ENCODE measurements at places on chromosomes 5 and 9.

DNA sequence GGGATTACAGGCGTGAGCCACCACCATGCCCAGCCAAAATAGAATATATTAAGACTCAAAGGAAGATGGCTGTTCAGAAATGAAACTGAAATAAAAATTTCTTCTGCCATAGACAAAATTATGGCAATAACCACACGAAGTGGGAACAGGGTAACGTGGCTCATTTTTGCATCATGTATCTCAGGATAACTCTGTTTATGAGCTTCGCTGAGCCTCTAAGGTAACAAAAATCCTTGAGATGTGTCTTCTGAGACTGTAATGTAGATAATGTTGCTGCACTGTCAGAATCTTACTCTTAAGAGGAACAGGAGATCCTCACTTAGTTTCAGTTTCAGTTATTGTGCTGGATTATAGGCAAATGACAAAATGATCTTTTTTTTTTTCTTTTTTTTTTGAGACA, 153.8 kb downstream of the GOLPH3 start:
- DNase-seq: no peak

DNA sequence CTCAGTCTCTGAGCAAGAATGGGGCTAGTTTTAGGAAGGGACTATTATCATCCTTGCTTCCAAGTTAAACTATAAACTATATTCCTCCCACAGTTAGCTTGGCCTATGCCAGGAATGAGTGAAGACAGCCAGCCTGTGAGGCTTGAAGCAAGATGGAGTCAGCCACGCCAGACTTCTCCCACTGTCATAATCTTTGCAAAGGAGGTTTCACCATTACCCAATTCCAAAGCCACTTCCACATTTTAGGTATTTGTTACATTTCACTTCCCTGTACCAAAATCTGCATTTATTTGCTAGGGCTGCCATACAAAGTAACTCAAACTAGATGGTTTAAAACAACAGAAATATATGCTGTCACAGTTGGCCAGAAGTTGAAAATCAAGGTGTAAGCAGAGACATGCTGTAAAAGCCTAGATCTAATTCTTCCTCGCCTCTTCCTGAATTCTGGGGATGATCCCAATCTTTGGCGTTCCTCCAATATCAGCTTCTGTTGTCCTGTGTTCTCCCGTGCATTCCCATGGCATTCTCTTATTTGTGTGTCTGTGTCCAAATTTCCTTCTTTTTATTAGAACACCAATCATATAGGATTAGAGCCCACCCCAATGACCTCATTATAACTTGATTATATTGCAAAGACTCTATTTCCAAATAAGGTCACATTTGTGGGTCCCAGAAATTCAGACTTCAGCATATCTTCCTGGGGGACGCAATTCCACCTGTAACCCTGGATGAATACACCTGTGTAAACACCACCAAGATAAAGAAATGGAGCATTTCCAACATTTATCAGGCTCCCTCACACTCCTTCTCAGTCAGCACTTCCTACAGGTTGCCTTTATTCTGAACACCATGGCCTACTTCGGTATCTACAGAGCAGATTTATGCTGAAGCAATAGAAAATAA, 126.8 kb downstream of the GCNT1 start:
- no peak for DNase-seq

DNA sequence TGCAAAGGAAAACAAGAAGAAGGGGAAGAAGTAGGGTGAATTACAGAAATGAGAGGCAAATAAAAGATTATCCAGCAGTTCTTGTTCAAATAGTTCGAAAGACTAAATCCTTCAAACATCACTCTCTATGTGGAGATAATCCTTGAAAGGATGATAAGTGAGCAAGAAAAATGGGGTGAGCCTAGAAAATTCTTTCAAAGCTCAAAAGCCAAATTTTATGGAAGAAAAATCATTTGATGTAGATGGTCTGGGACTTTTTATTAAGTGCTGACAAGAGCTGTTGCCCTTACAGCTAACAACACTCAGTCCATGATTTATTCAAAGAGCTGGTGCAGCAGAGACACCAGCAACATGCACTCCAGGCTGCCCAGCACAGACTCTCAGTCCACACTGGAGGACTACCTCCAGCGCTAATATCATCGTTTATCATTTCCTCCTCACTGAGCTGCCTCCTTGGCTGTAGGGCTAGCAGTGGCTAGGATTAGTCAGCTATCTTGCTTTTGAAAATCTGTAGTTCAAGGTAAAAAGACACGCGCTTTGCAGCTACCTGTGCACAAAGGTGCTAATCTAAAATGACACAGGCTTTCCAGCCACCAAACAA, 264.8 kb upstream of the KIF2A start:
- DNase-seq: no peak

DNA sequence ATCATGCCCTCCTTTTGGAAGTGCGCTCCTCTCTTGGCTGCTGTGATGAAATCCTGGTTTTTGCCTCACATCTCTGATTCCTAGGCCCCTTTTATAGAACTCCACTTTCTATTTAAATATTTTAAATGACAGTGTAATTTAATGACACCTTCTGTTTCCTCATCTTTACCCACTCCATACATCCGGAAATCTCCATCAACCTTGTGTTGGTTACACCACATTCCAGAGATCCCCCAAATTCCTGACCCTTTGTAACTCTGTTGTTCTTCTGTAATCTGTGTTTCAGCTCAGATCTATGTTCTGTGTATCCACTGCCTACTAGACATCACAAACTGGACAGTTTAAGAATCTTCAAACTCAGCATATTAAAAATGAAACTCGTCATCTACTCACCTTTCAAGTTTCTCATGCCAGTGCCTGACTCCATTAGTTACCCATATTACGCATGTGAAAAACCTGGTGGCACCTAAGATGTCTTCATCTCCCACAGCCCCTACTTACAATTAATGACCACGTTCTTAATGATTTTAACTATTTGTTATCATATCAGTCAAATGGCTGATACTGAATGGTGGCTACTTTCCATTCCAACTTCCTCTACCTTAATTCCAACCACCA, 25.1 kb downstream of the PARP8 start:
- no peak for DNase-seq

DNA sequence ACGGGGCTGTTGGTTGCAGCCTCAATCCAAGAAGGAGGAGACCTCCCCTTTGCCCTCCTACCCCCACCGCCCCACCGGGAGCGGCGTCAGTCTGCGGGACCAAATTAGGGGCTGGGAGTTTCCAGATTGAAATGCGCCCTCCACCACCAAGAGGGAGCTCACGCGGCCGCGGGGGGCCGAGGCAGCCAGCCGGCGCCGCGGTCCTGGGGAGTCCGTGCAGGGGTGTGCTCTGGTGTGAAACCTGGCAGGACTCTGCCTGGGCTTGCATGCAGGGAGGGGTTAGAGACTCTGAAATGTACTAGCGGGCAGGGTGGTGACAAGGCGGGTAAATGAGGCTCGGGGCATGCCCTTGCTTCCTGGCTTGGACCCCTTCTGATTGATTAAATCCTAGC, 989 bp upstream of the FBN2 start:
- no peak for DNase-seq

DNA sequence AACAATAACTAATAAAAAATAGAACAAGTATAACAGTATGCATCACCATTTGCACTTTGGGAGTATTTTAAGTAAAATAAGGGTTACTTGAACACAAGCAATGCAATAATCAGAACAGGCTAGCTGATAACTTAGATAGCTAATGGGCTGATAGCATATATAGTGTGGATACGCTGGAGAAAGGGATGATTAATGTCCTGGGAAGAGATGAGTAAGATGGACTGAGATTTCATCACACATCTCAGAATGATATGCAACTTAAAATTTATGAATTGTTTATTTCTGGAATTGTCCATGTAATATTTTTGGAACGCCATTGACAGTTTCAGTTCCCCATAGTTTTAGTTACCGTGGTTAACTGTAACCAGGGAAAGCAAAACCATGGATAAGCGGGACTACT, 173.6 kb downstream of the ISL1 start:
- no peak for DNase-seq

GRCh38 chr5:151382576-151382975, 35.2 kb upstream of the SLC36A2 start:
- no peak for DNase-seq

GRCh38 chr9:28967226-28967625, 1393.9 kb upstream of the C9orf72 start:
- no peak for DNase-seq

GRCh38 chr5:133317558-133317957, 265.7 kb downstream of the HSPA4 start:
- DNase-seq: no peak

- DNase-seq: no peak
These were observed 755.4 kb upstream of the CTNND2 start for GRCh38 chr5:12659686-12660085.

DNA sequence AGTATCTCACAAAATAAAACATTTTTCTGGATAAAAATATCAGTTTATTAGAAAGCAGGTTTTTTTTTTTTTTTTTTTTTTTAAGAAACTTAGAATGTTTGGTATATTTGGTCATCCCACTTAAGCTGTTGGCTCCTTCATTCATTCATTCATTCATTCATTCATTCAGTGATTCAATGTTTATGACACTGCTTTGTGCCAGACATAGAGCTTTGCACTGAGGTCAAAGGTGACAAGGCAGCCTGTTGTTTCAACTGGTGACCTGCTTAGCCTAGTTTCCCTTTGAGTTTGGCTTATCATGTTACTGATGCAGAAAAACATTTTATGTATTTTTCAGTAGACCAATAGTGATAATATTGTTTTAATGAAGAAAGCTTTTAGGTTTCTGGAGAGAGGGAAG, 23.5 kb downstream of the CPEB4 start:
- no peak for DNase-seq

GRCh38 chr9:1532171-1532570, 482.0 kb downstream of the DMRT2 start:
- DNase-seq: no peak

DNA sequence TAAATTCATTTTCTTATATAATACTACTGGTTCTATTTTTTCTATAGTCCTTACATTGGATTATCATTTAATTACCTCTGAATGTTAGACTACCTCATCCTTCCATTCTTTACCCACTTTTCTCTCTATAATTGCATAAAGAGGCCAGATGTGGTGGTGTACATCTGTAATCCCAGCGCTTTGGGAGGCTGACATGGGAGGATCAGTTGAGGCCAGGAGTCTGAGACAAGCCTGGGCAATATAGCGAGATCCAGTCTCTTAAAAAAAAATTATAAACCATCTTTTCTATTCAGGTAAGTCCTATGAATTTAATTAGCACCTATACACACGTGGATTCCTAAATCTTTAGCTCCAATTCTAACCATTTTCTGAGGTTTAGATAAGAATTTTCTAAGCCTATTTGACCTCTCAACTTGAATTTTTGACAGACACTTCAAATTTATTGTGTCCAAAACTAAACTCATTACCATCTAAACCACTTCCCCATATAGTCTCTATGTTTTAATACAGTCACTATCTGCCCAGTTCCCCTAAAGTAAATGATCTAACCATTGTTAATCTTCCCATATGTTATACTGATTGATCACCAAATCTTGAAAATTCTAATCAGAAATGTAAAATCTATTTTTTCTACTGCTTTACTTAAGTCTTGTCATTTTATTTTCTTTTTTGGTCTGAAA, 33.0 kb upstream of the CHD1 start:
- no peak for DNase-seq

DNA sequence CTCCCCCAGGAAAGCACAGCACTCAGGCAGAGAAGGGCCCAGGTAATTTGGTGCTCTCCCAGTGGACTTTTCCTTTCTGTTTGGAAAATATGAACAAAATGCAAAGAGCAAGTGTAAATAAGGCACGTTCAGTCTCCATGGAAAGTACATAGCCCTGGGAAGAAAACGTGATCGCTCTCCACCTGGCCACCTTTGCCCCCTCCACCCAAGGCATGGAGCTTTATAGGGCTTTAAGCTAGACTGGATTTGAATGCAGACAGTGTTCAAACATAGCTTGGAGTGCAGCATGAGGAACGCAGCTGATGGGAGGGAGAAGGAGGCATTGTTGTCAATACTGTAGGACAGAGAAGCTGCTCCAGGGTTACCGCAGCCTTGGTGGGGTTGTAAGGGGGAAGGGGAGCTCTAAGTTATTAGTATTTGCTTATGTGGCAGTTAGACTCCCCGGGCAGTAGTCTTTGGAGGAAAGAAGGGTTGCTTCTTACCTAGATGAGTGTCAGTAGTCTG, 500.2 kb downstream of the SPOCK1 start:
- no peak for DNase-seq

DNA sequence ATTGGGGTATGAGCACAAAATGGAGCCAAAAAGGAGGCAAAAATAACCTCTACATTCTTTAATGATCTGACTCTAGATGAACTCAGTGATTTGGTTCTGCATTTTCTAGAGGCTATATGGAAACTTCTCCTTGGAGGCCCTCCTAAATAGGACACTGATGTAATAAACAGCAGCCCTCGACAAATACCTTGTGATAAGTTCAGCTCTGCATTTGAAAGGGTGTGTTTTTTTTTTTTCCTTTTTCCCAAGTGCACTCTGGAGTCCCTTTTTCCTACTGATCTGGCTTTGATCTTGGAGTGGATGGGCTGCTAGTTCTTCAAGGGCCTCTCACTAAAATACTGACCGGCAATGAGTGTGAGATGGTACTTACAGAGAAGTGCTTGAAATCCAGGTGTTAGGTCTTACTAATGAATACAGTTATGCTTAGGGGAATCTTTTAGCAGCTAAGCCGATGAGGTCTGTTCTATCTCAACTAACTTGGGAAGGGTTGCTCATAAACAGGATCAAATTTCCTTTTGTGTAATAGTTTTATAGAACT, 161.7 kb downstream of the MAST4 start:
- no peak for DNase-seq

GRCh38 chr5:178349075-178349511, 116.5 kb upstream of the PHYKPL start:
- DNase-seq: no peak

- no peak for DNase-seq
These were observed 19.6 kb downstream of the TENT4A start for GRCh38 chr5:6732634-6733410.

DNA sequence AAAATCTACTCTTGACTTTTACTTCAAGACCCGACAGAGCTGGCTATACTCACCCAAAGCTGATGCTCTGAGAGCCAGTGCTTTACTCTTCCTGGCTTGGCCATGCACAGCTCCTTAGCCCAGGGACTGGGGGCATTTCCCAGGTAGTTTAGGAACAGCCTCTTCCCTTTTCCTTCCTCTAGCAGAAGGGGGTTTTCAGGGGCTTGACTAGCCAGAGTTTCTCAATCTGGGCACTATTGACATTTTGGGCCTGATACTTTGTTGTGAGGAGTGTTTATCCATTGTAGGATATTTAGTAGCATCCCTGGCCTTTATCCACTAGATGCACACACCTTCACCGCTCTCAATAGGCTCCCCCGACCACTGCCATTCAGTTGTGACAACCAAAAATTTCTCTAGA, 50.0 kb upstream of the RFX3 start:
- DNase-seq: no peak

GRCh38 chr5:69485471-69485870, 7.1 kb upstream of the OCLN start:
- no peak for DNase-seq

DNA sequence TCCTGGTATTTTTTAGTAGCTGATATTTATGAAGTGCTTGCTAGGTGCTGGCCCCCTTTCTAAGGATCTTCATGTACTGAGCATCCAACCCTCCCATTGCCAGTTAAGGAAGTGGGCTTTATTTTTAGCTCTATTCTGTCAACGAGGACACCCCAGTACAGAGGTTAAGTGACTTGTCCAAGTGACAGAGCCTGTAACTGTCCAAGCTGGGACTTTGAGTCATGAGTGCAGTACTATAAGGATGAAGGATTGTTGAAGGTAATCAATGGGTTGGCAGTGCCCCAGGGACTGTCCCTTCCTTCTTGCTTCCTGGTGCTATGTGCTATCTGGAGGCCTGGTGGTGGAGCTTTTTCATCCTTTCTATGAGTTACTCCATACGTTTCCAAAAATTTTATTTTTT, 18.0 kb upstream of the FABP6 start:
- DNase-seq: no peak

- DNase-seq: no peak
These were observed 169.3 kb downstream of the OLFM1 start for GRCh38 chr9:135256581-135257354.

All from GM18507 (cell line).